ENCODE measurements at places on chromosomes 4 and X.

- no peak for DNase-seq
Observed at GRCh38 chr4:159639671-159640323, 536.9 kb downstream of the RAPGEF2 start.

- DNase-seq, result no peak
Observed at GRCh38 chr4:46874811-46875210, 34.2 kb downstream of the COX7B2 start.

DNA sequence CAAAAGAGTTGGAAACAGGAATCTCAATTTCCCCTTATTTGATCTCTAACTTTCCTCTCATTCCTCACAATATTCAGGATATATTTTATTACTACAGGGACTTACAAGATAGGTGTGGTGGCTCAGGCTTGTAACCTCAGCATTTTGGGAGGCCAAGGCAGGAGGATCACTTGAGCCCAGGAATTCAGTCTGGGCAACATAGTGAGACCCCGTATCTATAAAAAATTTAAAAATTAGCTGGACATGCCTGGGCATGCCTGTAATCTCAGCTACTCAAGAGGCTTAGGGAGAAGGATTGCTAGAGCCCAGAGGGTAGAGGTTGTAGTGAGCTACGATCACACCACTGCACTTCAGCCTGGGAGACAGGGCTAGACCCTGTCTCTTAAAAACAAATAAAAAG, 200.4 kb downstream of the CAMK2D start:
- DNase-seq, result no peak

- DNase-seq, result no peak
Observed at GRCh38 chrX:14290335-14290734, 239.0 kb upstream of the GLRA2 start.

- no peak for DNase-seq
Observed at GRCh38 chr4:102444752-102445151, 56.4 kb upstream of the NFKB1 start.

DNA sequence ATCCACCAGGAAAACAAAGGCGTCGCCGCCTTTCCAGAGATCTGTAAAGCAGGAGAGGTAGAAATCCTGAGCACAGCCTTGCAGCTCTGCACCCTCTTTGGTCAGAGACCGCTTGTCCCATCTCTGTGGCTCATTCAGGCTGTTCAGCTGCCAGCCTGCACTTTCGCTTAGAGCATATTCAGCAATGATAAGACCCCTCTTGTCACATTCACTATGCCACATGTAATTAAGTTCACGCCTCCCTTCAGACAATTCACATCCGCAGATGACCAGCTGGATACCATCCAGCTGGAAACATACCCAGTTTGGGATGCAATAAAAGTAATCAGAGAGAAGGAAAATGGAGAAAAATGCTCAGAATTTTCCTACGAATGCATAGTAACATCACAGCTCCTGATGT, 335.4 kb downstream of the UNC5C start:
- DNase-seq, result no peak

- no peak for DNase-seq
Observed at GRCh38 chr4:143404555-143404954, 67.9 kb downstream of the GAB1 start.

Data from NCI-H1092 (cell line).